ENCODE measurements at places on chromosomes 7 and 10.

- DNase-seq, result no peak
Observed at GRCh38 chr7:100561491-100562194, 12.1 kb downstream of the SAP25 start.

- no peak for DNase-seq
Observed at GRCh38 chr10:96642530-96642929, 55.7 kb upstream of the TM9SF3 start.

DNA sequence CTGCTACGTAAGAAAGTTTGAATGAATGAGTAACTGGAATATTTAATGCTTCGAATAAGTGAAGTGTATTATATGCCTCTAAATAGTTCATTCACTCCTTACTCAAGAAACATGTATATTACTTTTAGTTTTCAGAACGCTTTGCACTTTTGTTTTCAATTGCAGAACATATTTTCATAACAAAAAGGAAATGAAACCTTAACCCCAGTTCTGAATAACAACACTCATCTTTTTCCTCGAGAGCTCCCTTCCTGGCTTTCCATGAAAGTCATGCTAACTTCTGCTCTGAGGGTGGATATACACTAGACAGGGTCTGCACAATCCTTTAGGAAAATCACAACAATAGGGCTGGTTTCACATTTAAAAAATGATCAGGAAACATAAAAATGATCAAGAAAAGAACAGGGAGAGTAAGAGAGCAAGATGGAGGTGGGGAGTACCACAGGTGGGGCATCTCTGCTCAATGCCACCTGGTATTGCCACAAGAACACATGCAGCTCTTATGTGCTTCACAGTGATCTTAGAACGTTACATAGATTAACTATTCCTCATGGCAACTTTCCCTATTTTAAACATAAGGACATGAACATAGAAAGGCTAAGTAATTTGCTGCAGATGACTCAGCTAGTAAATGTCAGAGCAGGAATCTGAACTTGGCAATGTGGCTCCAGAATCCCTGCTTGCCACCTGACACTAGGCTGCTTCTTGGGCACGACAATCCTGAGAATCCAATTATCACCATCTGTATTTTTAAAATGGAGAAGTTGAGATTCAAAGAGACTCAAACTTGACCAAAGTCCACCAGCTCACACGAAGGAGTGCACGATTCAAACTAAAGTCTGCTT is 219.5 kb upstream of the AOAH start:
- no peak for DNase-seq

DNA sequence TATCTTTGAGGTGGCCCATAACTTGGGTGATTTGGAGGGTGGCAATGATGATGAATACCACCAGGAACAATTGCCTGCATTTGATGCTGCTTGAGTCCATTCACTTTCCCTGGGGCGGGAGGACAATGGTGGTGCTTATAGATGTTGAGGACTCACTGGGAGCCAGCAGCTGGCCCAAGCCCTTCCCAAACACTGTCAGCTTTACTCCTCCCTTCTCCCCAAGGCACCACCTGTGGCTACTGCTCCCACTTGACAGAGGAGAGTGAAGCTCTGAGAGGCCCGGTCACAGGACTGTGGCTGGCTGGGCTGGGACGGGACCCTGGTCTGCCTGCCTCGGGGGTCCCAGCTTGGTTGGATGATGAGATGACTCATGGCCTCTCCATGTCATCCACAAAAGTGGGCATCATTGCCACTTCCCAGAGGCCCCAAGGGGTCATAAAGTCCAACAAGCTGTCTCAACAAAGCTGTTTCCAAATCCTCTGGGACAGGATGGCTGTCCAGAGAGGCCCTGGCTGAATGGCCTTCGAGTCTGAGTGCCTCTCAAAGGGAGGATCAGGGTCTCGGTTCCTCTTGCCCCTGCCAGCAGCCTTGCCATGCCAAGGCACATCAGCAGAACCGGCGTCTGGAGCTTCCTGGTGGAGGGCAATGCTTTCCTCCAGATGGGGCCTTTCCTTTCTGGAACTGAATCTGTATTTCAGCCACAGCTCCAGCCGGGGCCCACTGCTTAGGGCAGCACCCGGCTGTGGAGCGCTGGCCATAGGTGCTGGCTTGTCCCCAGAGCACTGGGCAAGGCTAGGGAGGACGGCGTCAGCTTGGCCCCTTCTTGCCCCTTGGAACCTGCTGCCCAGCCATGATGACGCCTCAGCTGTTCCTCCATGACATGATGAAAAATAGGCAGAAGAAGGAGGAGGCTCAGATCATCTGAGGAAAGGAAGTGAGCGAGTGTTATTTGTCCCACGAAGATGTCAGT is 47.0 kb upstream of the PLEKHA1 start:
- DNase-seq, result no peak

DNA sequence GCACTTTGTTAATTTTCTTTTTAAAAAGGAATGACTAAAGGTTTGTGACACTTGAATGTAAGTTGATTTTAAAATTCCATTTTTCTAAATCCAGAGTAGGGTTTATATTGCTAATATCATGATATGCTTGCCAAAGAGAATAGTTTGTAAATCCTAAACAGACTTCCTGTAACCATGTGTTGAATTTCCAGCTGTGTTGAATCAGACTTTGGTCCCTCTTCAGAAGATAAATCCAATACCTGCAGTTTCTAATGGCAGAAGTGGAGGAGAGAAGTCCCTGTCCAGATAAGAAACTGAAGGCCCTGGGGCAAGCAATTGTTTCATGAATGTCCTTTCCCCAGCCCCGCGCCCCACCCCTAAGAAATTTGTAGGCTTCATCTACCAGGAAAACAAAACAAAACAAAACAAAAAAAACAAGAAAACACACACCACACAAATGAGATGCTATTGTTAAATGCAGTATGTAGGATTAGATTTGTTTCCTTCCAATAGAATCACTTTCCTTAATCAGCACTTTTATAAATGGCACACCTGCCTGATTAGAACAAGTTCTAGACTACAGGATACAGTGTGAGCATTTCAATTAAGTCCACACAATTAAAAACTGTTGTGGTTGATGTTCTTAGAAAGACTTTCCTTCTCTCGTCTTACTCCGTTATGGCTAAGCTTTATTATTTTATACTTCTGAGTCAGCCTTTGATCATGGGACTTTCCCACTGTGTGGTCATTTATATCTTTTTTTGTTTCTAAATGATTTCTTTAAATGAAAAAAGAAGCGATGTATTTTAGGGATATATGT is 122.8 kb downstream of the KAT6B start:
- DNase-seq, result no peak

DNA sequence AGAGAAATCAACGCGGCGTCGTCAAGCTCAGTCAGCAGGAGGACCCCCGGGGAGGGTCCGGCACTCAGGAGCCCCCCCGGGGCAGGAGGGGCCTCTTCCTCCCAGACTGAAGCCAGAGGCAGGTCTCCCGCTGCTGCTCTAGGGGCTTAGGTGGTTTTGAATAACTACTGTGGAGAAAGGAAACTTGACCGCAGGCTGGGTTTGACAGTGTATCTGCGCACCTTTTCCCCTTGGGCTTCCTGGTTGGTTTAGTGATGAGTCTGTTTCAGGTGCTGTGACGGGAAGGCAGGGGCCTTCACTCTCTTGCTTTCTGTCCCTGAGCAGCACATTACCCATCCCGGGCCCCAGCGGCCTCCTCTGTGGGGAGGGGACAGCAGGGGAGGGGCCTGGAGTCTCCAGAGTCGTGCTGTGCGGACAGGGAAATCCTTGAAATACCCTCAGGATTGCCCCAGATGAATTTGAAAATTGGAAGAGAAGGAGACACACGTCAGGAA is 262.2 kb downstream of the ADARB2 start:
- peak; percentile 66 for DNase-seq
